Activated CD8-positive, alpha-beta memory T cell treated with anti-CD3 and anti-CD28 coated beads for 4 hours (primary cell): ENCODE measurements at places on chromosomes 7 and 10.

DNA sequence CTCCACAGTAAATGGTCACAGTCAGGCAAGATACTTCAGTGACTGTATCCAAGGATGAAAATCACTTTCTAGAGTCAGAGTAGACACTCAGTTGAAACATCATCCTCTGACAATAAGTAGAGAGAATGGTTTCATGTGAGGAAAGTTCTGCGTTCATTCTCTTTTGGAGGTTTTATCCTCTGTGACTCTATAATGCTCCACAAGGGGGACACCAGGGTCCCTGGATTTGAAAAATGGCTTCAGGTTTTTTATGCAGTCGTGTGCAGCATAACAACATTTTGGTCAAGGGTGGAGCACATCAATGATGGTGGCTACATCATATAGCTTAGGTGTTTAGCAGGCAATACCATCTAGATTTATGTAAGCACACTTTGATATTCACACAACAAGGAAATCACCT lies 40.4 kb downstream of the TMEM168 start:
- DNase-seq = no peak

DNA sequence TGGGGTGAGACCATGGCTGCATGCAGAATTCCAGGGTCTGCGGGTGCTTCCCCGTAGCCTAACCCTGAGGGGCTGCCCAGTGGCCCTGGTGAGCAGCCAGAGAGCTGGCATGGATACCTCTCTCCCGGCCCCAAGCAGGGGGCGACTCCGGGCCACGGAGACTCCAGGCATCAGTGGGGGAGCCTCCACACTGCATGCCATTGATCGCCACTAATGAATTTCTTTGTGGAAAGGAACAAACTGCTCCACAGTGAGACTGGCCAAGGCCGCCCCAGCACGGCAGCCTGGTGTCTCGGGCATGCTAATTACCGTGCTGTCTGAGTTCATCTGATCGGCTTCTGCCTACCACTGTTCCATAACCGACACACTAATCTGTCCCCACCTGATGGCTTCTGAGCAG lies 184.4 kb downstream of the GRID1 start:
- no peak for DNase-seq

DNA sequence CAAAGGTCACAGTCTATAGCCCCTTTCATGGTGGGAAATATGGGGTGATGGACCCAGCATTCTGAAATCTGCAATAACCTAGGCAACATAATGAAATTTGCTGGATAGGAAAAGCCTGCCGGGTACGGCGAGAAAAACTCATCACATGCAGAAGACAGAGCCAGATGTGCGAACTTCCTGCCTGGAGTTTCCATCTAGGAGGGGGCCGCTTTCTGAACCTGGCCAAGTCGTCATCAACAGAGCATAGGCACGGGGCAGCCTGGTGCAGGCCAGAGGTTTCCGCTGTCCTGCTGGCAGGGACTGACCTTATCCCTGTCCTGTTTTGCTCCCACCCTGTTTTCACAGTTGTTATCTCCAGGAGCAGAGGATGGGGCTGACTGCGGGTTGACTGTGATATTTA lies 27.4 kb downstream of the CCDC3 start:
- DNase-seq = no peak

DNA sequence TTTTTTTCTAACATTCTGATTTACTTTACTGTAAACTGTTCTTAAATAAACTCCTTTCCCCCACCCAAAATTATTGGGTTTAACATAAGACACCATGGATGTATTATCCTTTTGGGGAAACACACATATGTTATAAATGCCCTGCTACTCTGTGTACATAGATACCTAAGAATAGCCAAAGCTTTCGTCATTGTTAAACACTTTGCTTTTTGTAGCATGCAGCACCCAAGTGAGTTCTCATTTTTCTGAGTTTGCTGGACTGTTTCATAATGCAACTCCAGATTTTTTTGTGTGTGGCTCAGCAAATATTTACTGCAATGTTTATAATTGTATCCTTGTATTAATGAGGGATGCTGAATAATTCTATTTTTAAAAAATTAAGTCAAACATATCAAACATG lies 86.9 kb downstream of the VTI1A start:
- no peak for DNase-seq

DNA sequence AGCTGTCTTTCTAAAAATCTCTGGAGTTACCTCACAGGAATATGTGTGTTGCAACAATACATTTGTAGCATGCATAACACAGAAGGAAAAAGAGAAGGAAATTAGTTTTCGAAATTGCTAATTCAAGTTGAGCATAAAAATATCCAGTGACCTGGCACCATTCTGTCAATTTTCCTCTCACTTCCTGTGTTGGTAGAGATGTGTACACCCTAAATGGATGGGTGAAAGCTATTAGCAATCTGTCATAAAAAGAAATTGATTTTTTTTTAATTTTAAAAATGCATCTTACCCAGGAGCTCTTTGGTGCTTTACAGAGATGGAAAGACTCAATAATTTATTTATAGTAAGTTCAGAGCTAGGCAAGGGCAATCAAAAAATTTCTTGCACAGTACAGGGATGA lies 333.3 kb upstream of the TMEM229A start:
- DNase-seq = no peak

GRCh38 chr10:4270116-4270515 lies 485.1 kb upstream of the KLF6 start:
- DNase-seq = no peak

- no peak for DNase-seq
These were observed 55.2 kb downstream of the TACC2 start for GRCh38 chr10:122044045-122044661.

DNA sequence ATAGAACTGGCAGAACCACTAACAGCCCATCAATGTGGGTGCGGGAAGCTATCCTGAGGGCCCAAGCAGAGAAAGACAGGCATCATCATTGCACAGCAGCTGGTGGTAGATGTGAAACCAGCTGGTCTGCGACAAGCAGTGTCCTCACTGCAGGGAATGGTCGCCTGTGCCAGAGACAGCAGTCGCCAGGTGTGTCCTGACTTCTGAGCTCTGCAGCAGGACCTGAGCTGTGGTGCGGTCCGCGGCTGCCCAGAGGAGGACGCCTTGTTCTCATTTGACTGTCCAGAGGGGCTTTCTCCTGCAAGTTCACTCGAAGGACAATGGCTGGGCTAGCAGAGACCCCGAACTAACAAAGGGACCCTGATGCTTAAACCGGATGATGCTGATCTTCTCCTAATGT lies 97.4 kb downstream of the LRRC18 start:
- DNase-seq = no peak

DNA sequence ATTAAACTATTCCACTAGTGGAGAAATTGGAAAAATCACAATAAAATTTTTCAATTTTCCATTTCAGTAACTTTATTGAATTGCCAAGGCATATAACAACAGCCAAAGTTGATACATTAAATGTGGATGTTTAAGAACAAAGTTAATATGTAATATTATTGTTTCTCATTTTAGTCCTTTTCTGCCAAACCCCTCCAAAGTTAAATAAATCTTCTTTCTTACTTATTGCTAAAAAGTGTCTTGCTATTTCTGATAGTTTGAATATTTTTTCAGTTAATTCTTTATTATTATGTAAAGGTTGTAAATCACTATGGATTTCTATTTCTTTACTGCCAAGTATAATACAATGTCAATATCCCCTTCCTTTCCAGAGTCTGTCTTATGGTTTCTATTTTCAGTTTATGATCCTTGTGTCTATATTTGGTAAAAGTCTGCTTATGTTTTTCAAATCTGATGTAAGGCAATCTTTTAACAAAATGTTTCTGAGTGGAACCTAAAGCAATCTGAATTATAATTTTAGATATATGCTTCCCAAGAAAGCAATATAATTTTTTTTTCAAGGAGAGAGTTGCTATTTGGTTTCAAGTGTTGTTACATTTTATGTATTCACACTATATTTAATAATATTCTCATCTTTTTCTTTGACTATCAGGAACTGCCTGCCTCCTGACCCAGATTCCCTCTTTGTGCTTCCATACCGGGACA lies 80.3 kb upstream of the RHOBTB1 start:
- DNase-seq = no peak

DNA sequence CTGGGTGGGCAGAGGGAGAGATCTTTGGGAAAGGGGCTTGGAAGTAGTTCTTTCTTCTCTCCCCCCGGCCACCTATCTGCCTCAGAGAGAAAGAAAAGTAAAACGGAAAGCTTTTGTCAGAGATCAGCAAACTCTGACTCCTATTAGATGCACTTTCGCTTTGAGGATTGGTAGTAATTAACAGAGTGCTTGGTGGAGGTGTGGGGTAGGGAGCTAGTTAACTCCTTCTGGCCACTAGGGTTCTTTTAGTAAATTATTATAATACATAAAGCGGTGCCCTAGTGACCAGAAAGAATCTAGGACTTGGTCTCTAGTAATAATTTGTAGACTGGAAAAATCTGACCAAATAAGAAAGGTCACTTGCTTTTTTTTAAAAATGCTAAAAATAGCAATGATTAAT lies 54.6 kb downstream of the CPVL start:
- no peak for DNase-seq

GRCh38 chr7:31761646-31762045 lies 74.6 kb downstream of the PPP1R17 start:
- DNase-seq = no peak

DNA sequence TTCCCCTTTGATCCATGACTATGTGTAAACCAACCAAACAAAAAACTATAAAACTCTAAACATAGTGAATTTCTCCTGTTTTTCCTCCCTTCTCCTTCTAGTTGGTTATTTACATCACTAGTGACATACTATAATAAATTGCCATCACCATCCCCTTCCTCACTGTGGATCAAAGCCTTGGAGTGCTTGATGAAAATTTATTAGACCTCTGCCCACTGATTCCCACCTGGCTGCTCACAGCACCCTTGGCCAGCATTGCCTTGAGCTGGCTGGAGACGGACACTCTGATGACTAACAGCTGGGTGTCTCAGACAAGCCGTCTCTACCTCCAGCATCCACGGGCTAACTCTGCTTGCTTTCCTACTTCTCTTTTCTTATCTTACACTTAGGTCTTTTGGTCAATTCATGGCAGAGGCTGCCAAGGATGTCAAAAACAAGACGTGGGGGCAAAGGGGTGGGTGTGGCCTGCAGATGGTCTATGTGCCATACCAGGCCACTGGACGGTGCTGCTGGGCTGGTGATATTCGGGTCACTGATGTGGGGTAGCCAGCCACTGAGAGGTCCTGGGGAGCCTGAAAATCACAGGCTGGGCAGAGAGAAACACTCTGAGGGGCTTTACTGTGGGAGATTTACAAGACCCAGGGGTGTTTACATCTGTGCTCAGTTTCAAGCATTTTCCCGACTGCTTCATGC lies 207.8 kb downstream of the TAX1BP1 start:
- DNase-seq = no peak

DNA sequence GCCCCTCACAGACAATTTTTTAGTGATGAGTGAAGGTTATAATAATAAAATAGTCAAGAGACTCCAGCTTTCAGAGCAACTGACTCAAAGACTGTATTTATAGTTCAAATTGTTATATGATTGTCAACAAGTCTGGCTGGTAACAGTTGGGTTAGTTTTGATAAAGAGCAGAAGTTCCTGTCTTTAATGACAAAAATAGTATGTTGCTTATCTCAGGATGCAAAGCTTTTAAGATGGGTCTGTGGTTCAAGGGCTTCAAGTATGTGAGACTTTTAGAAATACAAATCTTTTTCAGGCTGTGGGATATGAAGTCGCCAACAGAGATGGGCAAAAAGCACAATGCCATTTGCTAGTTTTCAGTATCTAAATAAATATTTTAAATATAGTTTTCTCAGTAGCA lies 118.4 kb downstream of the ABCA13 start:
- DNase-seq = no peak

- no peak for DNase-seq
These were observed 68.1 kb downstream of the PRPF18 start for GRCh38 chr10:13654846-13655245.

DNA sequence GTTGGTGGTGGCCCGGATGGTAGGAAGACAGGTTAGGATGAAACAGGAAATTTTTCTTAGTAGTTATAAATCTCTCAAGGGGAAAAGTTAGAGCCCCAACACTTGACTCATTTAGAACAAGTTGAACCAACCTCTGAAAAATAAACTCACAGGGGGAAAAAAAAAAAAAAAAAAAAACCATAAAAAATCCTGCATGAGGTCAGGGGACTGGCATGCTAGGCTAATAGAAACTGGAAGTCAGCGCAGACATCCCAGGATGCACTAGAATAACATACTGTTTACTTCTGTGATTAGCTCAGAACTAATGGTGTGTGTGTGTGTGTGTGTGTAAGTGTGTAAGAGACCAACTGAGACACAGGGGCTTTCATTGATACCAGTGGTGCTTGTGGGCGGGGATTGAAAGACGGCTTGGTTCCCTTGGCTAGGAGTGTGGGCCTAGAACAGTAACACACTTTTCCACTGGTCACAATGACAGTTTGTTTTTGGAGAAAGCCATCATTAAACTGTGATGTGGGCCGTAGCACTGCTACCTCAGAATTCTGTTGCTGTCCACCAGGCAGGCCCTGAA lies 491.6 kb upstream of the GALNT17 start:
- no peak for DNase-seq

GRCh38 chr7:135150072-135150782 lies 2.4 kb downstream of the TMEM140 start:
- DNase-seq = no peak

DNA sequence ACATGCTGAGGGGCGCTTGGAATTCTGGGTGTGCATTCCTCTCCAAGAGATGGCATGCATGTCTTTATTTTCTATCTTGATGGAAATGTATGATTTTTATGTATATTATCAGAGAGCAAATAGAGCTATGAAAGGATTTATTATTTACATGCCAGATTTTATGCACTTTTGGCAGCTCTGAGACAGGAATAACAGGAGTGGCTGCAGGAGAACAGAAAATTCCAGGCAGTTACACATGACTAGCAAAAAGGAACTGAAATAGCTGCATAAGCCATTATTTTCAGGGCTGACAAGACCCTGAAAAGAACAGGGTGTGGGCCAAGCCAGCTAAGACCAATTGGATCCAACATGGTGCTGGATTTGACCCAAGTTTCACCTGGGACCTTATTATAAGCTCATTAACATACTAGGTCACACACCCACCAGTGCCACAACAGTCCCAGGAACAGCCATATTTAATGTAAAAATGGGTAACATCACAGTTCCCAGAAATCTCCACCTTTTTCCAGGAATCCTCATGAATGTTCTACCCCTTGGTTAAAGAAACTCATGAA lies 43.2 kb upstream of the ACSL5 start:
- no peak for DNase-seq

- no peak for DNase-seq
These were observed 185.2 kb downstream of the SLC25A13 start for GRCh38 chr7:96136600-96137239.

GRCh38 chr10:113991091-113991860 lies 52.4 kb upstream of the ADRB1 start:
- DNase-seq = no peak

DNA sequence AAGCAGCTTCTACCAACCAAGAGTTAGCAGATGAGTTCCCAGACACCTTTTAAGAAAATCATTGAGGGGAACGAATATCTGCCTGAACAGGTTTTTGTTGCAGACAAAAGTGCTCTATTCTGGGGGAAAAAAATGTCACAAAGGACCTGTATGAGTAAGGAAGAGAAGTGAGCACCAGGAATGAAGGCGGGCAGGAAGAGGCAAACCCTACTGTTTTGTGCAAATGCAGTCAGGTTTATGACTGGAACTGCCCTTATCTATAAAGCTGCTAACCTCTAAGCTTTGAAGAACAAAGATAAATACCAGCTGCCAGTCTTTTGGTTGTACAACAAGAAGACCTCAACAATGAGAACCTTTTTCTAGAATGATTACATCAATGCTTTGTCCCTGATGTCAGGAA lies 292.4 kb upstream of the SP4 start:
- DNase-seq = no peak

GRCh38 chr7:100126239-100126930 lies 382 bp upstream of the MBLAC1 start:
- DNase-seq = no peak

- no peak for DNase-seq
These were observed 189.8 kb downstream of the CTNNA3 start for GRCh38 chr10:67506083-67506756.

- DNase-seq = no peak
These were observed 18.4 kb downstream of the ARL4A start for GRCh38 chr7:12705878-12706277.
